ENCODE measurements at places on chromosomes 3 and 15.
A peak's percentile ranks its signal among the peaks of the same experiment; 100 is the strongest.

DNA sequence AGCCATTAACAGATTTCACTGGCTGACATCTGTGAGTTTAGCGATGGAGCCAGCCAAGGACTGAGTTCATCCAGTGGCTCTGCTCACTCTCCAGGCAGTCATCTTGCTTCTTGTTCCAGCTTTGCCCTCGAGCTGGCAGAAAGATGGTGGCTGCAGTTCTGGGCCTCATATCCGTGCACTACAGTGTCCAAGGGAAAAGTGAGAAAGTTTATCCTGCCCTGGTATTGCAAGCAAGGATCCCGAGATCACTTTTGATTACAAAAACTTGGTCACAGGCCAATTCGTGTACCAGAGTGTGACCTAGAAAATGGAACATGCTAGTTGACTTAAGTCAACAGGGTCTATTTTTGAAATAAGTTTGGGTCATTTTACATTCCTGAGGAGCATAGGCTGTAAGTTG, 288.0 kb upstream of the CHRM5 start:
- DNase-seq, result no peak

GRCh38 chr15:58517682-58518525, 86.1 kb downstream of the LIPC start:
- DNase-seq, result no peak

- DNase-seq, result no peak
Observed at GRCh38 chr3:6844723-6845122, 16.2 kb upstream of the GRM7 start.

DNA sequence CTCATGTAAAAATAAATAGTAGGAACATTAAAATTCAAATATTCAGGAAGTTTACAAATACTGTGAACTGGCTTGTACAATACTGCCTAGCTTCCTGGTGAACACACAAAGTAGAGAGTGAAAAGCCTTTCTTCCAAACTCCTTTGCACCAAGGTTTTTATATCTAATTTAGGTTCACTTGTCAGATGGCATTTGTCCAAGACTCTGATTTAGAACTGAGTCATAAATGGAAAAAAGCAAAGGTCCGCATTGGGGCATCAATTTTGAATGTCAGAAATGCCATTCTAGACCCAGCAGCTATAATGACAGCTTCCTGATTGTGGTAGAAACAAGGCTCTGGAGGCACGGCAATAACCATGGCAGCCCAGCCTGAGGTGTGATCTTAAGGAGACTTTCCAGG, 160.7 kb downstream of the PDE8A start:
- DNase-seq, result no peak

GRCh38 chr15:89822611-89822950, 7.9 kb upstream of the ANPEP start:
- DNase-seq, result no peak

- DNase-seq, result no peak
Observed at GRCh38 chr3:113638910-113639309, 57.5 kb downstream of the USF3 start.

- no peak for DNase-seq
Observed at GRCh38 chr15:66229790-66230465, 23.6 kb downstream of the MEGF11 start.

GRCh38 chr3:17500618-17501017, 241.8 kb downstream of the TBC1D5 start:
- DNase-seq, result no peak

DNA sequence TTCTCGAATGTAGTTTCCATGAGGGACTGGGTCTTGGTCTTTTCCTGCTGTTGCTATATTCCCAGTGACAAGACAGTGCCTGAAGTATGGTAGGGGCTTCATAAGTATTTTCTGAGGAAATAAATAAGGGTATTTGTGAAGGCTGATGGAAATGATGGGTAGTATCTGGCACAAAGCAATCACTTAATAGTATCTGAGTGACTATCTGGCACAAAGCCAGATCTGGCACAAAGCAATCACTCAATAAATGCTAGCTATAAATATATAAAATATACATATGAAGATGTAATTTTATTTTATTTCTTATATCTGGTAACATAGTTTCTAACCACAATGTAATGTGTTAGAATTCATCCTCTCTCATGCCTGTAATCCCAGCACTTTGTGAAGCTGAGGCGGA, 20.7 kb upstream of the PROK2 start:
- DNase-seq, result no peak

GRCh38 chr3:132787616-132788300, 65.5 kb upstream of the NPHP3 start:
- no peak for DNase-seq

GRCh38 chr15:90934256-90934948, 683 bp upstream of the UNC45A start:
- peak; percentile 35 for DNase-seq

DNA sequence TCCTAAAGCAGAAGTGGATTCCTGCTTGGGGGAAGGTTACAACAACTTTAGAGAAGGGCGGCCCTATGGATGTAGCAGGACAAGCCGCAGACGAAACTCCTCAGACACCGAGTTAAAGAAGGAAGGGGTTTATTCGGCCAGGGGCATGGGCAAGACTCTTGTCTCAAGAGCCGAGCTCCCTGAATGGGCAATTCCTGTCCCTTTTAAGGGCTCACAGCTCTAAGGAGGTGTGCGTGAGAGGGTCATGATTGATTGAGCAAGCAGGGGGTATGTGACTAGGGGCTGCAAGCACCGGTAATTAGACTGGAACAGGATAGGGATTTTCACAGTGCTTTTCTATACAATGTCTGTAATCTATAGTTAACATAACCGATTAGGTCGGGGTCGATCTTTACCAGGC, 879 bp upstream of the PDHB start:
- no peak for DNase-seq

GRCh38 chr3:39146611-39147591, 6.5 kb downstream of the CSRNP1 start:
- peak; percentile 83 for DNase-seq

DNA sequence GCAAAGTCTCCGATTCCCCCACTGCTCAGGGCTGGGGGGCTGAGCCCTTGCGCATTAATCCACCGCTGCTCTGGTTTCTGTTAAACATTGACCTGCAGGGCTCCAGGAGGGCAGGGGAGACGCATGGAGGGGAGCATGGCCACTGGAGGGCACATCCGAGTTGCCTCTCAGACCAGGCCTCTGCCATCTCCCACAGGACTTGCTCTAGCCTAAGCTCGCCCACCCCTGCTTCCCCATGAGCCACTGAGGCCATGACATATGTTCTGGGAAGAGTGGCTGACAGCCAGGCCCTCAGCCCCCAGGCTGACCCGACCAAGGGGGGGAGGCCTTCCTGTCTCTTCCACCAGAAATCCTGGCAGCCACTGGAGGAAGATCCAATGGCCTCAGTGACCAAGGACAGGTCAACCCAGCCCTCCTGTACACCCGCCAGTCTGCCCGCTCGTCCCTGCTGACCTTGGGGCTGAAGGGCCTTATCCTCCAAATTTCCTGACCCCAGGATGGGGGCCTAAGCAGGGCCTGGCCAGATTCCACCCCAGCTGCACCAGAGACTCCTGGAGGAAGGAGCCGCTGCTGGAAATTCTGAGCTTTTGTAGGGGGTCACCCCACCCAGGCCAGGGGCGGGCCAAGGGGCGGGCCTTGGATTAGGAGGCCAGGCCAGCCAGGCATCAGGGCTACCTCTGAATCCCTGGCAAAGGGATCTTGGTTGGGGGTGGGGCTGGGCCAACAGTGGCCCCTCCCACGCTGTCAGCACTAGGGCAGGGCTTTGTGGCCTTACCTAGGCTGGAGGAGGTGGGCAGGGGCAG, at the start of gene HYAL1:
HYAL1 (minus strand) TSS at position 562 of the 803 bp plus-strand sequence. CDS start 618 bp downstream, outside the sequence.
- DNase-seq, result no peak

- no peak for DNase-seq
Observed at GRCh38 chr15:98138910-98139309, 178.4 kb downstream of the ARRDC4 start.

DNA sequence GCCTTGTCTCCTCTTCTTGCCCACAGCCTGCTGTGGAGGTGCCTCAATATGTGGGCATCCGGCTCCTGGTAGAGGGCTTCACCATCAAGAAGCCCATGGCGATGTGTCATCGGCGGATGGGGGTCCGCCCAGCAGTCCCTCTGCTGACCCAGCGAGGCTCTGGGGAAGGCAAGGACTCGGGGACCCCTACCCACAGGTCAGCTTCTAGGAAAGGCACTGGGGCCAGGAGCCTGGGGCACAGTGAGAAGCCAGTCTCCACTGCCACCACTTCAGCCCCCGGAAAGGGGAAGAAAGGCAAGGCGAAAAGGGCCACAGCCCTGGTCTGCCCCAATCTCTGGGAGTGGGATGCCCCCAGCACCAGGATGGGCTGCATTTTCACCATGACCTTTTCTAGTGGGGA, 10.7 kb downstream of the RPUSD3 start:
- DNase-seq, result no peak

- DNase-seq, result no peak
Observed at GRCh38 chr3:195197765-195198425, 73.1 kb downstream of the XXYLT1 start.

- no peak for DNase-seq
Observed at GRCh38 chr3:58792921-58793451, 126.4 kb upstream of the FAM3D start.

DNA sequence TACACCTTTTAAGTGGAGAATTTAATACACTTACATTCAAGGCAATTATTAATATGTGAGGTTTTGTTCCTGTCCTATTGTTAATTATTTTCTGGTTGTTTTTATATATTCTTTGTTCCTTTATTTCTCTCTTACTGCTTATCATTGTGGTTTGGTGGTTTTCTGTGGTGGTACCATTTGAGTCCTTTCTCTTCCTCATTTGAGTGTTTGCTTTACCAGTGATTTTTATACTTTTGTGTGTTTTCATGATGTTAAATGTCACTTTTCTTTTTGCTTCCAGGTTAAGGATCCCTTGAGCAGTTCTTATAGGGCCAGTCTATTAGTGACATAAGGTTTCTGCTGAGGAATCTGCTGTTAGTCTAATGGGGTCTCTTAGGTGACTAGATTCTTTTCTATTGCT, 116.5 kb downstream of the LRRK1 start:
- DNase-seq, result no peak

GRCh38 chr3:132720228-132720627, 2.0 kb downstream of the NPHP3 start:
- DNase-seq, result no peak

- DNase-seq, result peak; percentile 67
Observed at GRCh38 chr15:78120523-78120922, 10.7 kb downstream of the CIB2 start.

DNA sequence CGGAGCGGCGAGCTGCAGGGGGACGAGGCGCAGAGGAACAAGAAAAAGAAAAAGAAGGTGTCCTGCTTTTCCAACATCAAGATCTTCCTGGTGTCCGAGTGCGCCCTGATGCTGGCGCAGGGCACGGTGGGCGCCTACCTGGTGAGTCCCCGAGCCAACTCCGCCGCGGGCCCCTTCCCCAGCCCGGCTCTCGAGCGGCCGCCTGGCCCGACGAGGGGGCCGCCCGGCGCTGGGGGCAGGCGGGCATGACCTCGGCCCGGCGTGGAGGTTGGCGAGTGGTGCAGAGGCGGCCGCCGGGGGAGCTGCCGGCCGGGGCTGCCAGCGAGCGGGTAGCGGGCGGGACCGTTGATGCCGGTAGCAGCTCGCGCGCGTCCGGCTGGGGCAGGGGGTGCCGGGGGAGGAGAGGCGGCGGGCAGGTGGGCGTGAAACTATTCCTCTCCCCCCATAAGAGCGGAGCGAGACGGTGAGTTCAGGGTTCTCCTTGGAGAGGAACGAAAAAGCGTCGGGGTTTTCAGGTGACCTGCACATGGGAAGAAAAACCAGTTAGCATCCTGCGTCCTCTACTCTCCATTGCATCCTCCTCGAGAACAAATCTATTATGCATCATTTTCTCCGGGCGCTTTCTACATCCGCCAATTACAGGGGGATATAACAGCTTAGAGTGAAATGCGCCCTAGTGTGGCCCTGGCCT, 585 bp downstream of the SLCO3A1 start:
- no peak for DNase-seq

DNA sequence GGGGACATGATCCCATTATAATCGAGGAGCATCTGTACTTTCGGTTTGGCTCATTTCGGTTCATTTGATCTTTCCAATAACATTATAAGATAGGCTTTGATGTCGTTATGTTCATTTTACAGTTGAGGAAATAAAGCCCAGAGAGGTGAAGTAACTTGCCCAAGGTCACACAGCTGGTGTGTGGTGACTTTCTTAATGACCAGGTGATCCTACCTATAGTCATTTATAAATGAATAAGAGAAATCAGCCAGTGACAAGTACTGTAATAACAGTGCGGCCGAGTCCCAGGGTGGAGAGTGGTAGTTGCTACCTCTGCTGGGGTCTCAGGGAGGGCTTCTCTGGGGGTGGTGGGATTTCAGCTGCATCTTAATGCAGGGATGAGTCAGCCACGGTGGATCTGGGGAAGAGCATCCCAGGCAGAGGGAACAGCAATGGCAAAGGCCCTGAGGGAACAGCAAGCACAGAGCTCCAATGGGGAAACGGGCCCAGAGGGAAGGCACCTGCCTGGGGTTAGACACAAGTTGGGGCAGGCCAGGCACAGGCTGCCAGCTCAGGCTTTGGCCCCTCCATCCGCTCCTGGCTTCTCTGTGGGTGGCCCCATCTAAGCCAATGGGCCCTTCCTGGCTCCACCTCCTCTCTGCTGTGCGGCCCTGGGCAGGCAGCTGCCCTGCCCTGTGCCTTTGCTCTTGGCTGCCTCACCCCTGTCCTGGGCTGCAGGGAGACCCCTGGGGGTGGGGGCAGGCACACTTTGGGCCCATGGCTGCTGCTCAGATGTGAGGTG, 1.1 kb upstream of the FBLN2 start:
- DNase-seq, result no peak

- DNase-seq, result no peak
Observed at GRCh38 chr15:90610190-90610589, 80.5 kb downstream of the CRTC3 start.

DNA sequence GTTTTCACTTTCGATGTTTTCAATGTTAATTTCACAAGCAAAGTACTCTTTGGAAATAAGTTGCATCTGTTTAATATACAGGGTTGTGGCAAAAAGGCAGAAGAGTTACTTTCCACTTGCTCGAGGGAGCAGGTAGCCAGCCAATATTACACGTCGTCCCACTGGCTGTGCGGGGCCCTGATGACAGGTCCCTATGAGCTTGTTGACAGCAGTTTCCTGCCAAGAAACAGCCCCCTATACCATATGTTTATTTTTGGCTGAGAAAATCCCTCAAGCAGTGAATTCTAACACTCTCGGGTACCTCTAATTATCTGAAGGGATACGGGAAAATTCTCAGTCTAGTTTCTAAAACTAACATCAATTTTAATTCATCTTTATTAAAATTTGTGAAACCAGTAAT, 116.8 kb upstream of the SGO1 start:
- no peak for DNase-seq

DNA sequence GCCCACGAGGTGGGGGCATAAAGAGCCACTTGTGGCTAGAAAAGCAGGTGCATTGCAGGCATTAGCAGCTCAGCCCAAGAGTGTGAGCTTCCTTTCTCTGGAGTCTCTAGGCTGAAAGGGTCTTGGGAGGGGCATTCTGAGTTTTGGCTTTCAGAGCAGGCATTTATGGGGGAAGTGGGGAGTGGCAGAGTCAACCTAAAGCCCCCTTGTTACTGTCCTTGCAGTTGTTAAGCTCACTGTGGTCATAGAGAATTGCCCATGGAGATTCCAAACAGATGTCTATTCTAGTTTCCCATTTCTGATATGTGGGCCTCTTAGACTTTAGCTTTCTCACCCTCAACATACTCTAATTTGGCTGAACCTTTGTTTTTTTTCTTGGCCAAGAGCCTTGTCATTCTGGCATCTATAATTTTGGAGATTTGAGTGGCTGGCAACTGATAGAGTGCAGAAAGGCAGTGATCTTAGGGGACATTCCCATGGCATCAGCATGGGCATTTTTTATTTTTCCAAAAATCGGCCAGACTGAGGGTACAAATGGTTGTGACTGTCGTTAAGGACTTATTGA, 217.9 kb downstream of the THSD4 start:
- DNase-seq, result no peak
